ENCODE measurements at places on chromosomes 4 and X.

DNA sequence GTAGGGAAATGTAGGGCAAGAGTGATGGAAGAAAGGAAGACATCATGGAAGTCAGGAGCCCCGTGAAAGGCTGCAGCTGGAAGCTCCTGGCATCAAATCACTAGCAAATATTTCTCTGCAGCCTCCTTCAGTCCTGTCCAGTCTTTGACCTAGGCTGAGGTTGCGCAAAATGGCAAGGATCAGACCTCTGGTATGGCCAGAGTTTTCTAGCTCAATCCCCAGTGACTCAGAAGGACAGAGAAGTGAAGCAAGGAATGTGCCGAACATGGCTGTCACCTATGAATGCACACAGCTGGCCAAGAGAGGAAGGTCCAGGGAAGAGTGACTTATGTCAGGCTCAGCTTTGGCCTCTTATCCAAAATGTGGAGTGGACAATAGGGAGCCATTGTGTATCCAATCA, 71.1 kb upstream of the PHOX2B start:
- no peak for DNase-seq

- DNase-seq = no peak
These were observed 19.4 kb upstream of the KLHL8 start for GRCh38 chr4:87239821-87240220.

DNA sequence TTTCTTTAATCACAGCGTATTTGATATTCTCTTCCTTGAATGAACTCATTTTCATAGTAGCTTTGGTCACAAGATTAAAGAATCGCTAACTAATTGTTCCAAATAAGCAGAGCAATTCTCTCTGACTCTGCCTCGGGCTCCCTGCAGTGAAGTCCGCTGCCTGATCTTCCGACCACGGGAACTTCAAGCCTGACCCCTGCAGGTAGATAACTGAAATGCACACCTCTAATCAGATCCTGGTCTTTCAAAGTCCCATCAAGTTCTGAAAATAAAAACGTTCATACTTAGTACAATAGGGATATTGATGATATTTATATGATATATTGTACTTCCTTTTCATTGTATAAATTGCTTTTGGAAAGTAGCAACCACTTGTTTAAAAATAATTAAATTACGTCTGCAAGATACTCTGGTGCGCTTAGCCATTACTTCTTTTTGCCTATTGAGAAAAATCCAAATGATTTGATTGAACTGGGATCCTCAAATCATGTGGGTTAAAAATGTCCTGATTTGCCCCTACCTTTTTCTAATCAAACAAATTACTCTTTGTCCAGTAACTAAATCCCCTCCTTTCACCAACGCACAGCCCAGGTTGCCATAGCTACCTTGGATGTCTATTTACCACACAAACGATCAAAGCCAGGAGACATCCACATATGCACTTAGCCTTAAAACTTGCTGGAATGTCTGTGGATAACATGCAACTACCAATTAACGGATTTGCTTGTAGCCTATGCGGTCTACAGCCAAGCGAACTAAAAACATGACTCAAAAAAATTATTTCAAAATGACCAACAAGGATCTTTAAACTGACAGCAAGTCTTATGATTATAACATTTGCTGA, 4.2 kb downstream of the MID1 start:
- DNase-seq = no peak

DNA sequence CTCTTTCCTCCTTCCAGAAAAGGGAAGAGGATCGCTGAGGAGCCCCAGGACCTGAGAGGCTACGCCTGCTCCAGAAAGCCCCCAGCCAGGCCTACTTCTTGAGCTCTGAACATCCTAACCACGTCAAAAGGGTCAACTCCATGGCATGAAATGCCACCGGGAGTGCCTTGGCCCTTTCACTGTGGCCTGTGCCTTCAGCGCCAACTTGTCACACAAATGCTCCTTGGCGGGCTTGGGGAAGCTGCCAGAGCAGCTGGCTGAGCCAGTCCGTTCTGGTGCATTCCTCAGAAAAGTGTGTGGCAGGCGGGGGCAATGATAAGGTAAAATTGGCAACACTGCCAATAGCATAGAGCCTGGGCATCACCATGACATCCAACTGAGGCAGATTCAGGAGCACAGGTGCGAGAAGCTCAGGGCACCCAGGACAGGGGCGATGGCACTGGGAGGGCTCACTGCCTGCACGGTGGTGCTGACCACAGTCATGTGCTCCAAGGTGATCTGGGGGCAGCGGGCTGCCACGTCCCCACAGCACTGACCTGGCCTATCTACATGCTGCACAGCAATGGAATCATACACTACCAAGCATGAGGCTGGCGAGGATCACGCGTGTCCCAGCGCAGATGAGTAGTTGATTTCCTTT, 12.1 kb upstream of the TREX2 start:
- no peak for DNase-seq

GRCh38 chr4:187046471-187046870, 322.8 kb upstream of the FAT1 start:
- no peak for DNase-seq

DNA sequence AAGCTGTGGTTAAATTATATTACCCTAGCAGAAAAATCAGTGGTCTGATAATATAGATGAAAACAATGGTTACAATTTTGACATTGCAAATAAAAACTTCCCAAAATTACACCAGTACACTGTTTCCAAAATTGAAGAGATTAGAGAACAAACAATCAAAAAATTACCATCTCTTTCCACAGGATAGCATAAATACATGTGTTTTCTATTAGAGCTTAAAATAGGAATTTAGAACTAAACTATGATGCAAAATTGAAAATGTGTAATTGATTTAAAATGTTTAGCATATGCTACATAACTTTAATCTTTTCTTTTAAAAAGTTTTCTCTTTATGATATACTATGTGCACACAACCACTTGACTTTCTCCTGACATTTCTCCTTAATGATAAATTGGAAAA, 6.7 kb downstream of the EDNRA start:
- DNase-seq = no peak

DNA sequence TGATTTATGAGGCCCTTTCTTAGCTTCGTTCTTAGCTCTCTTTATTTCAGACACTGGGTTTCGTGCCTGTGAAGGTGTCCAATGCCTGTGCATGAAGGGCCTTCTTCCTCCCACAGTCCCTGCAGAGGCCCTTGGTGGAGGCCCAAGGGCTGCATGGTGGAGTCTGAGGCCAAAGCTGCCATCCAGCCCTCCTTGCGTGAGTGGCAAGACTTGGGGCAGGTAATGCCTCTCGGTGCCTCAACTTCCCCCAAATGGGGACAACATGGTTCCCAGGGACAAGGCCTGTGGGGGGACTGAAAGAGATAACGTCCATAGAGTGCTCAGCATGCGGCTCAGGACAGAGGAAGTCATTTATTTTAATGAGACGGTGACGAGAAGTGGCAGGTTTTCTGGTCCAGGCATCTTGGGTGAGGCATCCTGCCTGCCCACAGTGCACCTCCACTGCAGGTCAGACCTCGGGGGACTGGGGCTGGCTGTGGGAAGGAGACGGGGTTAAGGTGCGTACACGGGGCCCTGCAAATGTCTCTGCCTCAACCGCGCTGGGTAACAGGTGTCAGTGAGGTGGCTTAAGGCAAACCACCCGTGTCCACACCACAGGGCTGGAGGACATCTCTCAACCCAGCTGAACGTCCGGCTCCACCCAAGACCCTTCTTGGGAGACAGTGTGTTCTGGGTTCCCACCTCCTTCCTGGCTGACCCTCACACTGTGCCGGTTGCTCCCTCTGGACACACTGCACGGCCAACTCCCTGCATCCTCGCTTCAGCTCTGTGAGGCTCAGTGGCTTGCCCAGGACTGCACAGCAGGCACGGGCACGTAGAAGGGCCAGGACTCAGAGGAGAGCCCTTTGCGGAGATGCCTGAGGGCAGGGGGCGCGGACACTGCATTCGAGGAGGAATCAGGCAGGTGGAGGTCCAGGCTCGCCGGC, 50.5 kb downstream of the PSAPL1 start:
- DNase-seq = no peak

All from activated naive CD4-positive, alpha-beta T cell treated with Interleukin-2 at 50 U/mL for 16 hours (primary cell).